ENCODE measurements at places on chromosomes 3 and 15. TPM values are rescaled to one million over a fixed set of nuclear protein-coding genes. Genes with fewer than 3 reads are reported as not detected.

GRCh38 chr3:70849911-70850699, 537.7 kb upstream of the MDFIC2 start:
- DNase-seq: no peak

GRCh38 chr3:17039594-17039993, 154.8 kb downstream of the PLCL2 start:
- no peak for DNase-seq

GRCh38 chr15:85542488-85542887, 162.1 kb downstream of the AKAP13 start:
- DNase-seq: no peak

- DNase-seq: no peak
Measured at GRCh38 chr3:8442993-8443650, 58.5 kb upstream of the LMCD1 start.

DNA sequence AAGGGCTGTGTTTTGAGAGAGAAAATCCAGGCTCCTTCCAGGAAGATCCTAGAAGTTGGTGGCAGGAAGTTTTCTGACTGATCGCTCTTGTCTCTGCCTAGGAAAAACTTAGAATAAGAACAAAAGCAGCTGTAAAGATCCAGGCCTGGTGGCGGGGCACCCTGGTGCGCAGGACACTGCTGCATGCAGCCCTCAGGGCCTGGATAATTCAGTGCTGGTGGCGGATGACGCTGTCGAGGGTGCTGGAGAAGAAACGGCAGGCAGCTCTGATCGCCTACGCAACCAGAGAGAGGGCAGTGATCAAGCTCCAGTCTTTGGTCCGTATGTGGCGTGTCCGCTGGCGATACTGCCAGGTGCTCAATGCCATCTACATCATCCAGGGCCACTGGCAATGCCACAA, 1.5 kb downstream of the IQCF2 start:
- no peak for DNase-seq

DNA sequence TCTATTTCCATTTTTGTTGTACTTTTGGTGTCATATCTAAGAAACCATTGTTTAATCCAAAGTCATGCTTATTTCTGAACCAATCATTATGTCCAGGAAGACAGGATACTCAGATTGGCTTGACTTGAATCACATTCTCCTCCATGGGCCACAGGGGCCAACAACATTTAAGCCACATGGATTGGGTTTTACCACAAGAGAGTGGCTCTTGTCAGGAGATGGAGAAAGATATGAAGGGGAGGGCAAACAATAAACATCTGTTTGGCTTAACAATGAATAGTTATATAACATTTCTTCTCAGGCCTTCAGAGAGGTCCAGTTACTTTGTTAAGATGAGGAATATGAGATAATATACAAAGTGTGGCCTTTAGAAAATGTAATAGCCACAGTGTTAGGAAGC, 44.6 kb downstream of the GXYLT2 start:
- no peak for DNase-seq

DNA sequence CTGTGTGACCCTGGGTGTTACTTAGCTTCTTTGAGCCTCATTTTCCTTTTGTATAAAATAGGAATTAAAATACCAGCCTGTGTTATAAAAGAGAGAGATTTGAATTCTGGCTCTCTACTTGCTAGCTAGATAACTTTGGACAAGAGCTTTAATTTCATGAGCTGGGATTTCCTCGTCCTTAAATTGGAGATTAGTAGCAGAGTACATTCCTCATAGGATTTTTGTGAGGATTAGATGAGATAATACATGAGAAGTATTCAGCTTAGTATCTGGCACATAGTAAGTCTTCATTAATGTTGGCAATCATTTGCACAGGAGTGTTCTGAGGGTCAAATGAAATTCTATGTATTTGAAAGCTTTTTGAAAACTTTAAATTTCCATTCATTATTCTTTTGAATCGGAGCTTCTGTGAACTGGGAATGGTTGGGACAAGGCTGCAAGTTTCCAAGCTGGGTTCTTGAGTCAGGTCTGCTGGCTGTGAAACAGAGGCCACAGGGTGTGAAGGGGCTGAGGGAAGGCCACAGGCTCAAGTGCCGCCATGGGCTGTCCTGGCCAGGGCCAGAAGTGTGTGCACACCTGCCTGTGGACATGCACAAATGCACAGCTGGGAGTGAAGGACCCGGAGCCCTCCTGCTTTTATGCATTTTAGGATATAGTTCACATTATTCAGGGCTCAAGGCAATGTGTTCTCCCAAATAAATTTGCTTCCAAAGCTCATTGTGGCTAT, 17.2 kb downstream of the ALPK3 start:
- no peak for DNase-seq

- no peak for DNase-seq
Measured at GRCh38 chr3:194139071-194139813, 3.3 kb downstream of the HES1 start.

LOXL1 gene
- total RNA-seq: 1.3 TPM
